DMS79 treated with DMSO at 0.1 percent for 48 hours (cell line): ENCODE measurements at places on chromosomes 12 and 14.
A peak's percentile ranks its signal among the peaks of the same experiment; 100 is the strongest.

- DNase-seq: no peak
These were observed 44.4 kb downstream of the SLC8B1 start for GRCh38 chr12:113290506-113290905.

GRCh38 chr12:53746592-53747092, 5.1 kb downstream of the CISTR start:
- peak; percentile 58 for DNase-seq

DNA sequence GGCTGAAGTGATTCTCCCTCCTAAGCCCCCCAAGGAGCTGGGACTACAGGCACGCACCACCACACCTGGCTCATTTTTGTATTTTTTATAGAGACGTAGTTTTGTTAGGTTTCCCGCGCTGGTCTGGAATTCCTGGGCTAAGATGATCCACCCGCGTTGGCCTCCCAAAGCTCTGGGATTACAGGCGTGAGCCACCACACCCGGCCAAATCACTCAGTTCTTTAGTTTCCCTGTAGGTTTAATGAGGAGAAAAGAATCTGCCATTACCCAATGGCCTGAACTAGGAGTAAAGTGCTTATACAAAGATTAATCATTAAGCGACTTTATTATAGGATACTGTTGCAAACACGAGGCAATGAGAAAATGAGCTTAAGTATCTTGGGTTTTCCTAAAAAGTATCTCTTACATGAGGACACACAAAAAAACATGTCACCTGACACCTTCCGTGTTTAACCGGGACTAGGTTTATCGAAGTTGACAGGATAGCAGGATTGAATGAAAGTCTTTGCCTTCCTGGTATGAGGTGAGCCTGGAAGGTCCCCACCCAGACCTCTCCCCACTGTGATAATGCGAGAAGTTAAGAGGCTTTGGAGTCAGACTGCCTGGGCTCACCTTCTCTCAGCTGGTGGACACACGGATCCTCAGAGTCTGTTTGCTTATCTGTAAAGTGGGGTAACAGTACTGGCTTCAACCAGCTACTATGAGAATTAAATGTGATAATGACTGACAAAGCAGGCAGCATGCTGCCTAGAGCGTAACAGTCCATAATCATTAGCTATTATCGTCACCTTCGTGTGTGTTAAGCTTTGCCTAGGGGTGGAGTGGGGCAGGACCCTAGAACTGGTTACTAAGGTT, 133.5 kb upstream of the KRAS start:
- DNase-seq: no peak

DNA sequence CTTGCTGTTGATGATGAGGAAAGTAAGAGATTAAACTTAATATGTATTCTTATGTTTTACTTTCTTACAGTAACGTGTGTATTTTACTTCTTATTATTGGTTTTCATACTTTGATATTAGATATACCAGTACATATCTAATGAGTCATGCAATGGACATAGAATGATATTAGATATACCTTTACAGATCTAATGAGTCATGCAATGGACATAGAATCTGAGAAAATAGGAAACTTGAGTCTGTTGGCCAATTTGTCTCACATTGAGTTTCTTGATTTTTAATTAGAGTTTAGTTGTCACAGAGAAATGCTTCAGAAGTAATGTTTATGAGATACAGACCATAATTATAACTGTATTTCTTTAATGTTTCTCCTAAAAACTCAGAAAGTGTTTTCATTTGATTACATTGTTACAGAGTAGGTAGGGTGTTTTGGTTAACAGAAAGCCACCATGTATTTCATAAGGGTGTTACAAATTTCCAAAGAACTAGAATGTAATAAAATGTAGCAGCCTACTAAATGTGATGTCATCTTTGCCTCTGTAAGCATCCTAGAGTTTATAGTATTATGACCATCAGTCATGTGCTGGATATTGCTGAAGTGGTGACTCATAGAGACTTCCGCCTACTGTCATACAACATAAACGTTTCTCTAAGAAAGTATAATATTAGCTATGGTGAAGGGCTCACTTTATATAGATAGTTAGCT, 3.0 kb downstream of the GAS2L3 start:
- DNase-seq: no peak

DNA sequence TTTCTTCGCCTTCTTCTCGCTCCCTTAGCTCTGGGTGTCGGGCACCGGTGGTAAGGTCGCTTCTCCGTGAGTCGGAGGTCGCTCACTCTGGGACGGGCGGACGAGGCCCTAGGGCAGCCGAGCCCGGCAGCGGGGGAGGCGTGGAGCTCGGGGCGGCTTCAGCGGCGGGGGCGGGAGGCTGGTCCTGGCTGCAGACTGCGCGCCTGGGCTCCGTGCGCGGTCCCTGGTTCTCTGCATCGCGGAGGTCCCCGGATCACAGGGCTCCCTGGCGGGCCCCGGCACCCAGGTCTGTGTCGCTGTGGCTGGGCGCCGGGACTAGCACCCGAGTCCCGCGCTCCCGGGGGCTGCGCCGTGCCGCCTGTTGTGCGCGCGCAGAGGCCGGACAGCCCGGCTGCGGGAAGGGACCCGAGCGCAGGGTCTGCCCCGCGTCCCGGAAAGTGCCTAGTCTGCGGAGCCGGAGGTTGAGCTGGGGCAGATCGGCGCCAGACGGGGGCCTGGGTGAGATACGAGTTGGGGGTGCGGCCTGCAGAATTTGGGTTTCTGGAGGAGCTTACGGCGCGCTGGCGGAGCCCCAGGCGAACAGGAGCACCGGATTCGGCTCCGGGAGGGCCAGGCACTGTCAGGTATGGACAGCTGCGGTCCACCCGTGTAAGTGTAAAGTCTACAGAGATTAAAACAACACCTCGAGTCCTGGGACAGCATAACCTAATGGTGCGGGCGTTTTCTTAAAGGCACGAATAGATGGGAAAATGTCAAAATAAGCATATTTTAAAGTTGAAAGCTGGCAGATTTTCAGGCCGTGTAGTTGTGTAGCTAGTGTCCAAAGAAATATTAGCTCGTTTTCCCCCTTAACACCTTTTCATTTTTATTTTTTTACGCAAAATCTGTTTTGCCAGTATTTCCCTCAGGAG, 713 bp downstream of the FRMD6 start:
- DNase-seq: no peak

DNA sequence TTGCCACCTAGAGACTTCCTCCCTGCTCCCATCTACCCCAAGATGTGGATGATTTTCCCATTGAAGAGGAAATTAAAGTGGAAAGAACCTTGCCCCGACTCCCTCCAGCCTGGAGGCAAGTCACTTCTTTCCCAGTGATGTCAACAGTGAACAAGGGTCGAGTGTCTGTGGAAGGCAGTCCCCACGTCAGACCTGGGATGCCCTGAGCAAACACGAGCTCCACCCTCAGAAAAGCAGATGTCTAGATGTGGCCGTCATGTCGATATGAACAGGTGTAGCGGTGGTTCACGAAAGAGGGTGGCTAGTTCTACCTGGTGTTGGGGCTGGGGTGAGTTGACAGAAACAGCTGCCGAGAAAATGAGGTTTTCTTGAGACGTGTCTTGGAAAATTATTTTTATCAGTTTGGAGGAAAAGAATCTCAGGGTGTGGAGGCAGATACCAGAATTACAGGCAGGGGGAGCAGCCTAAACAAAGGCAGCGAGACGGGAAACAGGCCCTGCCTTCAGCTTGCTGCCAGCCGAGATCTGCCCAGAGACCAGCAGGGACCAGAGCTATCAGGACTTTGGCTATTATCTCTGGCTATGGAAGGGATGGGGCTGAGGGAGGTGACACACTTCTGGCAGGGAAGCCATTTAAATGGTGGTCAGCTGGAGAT, 25.9 kb downstream of the SYNDIG1L start:
- DNase-seq: no peak

DNA sequence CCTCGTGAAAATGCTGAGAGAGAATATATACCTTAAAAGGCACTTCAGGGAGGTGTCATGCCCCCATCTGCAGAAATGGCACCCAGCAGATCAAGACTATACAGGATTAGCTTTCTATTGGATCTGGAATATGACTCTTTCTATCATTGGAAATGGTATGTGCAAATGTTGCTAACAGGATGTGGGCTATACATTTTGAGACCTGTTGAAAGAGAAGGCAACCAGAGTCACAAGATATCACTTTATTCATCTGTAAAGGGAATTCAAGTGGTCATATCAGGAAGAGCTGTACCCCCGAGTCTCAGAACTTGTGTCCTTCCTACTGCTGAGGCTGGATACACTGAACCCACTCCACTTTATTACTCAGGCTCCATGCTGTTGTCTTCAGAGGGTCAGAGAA, 46.1 kb upstream of the FRMD6 start:
- DNase-seq: no peak

DNA sequence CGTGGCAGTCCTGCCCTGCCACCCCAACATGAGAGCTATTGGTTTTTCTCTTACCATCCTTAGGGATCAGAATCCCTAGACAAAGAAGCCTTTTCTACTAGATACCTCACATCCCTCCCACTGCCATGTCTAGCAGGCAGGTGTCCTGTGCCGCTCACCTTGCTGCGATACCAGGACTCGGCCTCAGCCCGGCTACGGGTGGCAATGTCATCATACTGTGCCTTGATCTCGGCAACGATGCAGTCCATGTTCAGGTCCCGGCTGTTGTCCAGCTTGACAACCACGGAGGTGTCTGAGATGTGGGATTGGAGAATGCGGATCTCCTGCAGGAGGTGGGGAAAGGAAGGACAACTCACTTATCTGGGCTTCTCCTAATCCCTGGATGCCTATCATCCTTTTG, 4.5 kb downstream of the KRT83 start:
- no peak for DNase-seq

GRCh38 chr12:94209240-94209639, 60.9 kb downstream of the PLXNC1 start:
- DNase-seq: no peak

GRCh38 chr14:20820063-20820904, 17.6 kb upstream of the RNASE1 start:
- DNase-seq: no peak
